ENCODE measurements at places on chromosomes 3 and 15. TPM values are rescaled to one million over a fixed set of nuclear protein-coding genes. Genes with fewer than 3 reads are reported as not detected.

DNA sequence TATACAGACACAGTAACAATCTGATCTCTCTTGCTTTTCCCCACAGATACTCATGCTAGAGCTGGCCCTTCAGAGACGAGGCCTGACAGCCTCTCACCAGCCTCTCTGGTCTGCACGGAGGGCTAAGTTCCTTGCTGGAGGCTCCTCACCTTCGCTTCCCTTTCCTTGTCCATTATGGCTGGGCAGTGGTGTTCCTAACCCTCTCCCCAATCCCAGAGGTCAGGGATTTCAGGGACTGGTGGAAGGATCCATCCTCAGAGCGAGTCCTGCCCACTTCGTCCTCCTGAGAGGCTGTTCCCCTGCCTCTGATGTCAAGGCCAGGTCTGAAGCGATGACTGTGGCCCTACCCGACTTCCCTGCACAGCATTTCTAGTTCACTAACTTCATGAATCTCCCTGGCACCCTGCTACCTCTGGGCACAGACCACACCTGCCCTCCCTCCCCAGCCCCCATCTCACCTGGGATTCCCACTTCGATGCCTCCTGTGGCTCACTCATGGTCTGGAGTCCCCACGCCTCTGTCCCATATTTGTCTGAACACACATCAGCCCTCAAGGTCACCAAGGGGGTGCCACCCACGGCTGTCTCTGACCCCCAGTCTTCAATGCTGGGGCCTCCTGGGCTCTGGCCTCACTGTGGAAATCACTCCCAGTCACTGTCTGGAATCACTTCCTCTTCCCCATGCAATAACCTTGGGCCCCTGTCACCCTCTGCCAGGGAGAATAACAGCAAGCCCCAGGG lies 124.9 kb upstream of the PRR20G start:
- no peak for DNase-seq

GRCh38 chr3:151213881-151214280 lies 10.9 kb upstream of the GPR171 start:
- no peak for DNase-seq

ABI3BP gene
- 46.8 TPM for total RNA-seq

DNA sequence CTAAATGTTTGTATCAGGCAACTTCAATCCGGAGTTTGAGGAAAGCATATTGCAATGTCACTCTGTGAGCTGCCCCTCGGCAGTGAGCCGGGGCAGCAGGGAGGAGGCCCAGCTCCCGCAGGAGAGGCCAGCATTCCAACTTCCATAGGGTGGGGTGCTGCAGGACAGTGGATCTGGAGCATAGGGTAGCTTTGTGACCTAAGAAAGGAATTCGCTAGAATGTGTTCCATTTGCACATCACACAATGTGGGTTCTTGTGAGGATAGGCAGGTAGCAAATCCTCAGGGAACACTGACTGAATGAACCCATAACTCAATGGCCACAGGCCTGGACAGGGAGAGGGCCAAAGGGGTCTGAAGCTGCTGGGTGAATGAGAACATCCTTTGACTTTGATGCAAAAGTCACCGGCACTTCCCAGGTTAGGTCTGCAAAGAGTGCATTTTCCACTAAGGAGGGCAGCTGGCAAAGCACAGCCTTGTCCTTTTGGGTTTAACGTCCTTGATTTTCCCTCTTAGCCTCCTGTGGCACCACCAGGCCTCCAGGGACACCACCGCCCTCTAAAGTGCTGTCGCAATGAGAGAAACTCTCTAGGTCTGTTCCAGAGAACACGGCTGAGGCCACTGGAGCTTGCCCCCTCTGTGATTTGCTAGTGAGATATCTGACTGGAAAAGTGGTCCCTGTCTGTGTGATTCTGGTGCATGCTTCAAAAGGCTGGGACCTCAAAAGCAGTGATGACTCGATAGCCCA lies 36.2 kb downstream of the GABRB3 start:
- no peak for DNase-seq

RTP4 gene
- total RNA-seq: 0.63 TPM

DNA sequence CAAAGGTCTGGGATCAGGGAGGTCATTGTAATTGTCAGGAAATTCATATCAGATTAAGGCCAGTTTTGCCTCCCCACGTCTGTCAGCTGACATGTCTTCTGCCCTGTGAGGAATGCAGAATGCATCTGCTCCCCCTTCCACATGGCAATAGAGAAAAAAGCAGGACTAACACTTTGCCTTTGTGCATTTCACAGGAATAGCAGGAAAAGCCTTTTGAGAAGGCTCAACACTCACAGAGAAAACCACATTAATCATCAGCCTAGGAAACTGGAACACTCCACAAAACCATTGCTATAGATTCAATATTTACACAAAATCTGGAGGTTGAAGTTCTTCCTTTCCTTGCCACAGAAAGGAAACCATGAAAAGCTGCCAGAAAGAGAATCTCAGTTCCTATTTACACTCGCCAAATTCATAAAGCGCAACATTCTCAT lies 165.2 kb upstream of the HES1 start:
- DNase-seq: no peak

GRCh38 chr3:179871782-179872181 lies 165.0 kb downstream of the PEX5L start:
- no peak for DNase-seq

GRCh38 chr3:133963657-133964396 lies 65.9 kb downstream of the SLCO2A1 start:
- DNase-seq: no peak

- no peak for DNase-seq
These were observed 89.5 kb downstream of the CD200R1L start for GRCh38 chr3:112757197-112757596.

DNA sequence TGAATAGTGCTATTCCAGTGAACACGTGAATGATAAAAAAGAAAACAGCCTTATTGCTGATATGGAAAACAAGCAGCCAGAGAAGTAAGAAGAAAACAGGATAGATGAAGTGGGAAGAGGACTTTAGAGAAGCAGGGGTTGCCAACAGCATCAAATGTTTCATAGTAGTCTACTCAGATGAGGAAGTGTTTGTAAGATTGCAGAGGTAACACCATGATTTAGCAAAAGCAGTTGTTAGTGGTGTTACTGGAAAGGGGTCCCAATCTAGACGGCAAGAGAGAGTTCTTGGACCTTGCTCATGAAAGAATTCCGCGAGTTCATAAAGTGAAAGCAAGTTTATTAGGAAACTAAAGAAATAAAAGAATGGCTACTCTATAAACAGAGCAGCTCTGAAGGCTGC lies 108.8 kb upstream of the MCTP2 start:
- DNase-seq: no peak

- no peak for DNase-seq
These were observed 16.7 kb downstream of the WDR48 start for GRCh38 chr3:39068556-39068955.

GRCh38 chr3:111874177-111874820 lies 15.2 kb downstream of the PHLDB2 start:
- DNase-seq: no peak

DNA sequence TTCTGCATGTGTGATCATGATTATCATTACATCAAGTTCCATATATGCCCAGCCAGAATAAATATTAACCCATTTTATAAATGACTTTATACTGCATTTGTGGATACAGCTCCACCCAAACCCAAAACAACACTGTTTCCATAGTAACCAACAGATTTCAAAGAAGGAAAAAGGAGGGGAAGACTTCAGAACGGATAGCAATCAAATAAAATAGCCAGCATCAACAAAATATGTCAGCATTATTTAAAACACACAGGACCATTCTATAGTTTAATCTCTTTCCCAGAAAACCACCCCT lies 114.4 kb downstream of the FOXP1 start:
- no peak for DNase-seq

CD86 gene
- total RNA-seq: 18.0 TPM

- DNase-seq: no peak
These were observed 298.9 kb downstream of the RPLP1 start for GRCh38 chr15:69751566-69751965.

GRCh38 chr3:31356941-31357340 lies 175.8 kb upstream of the STT3B start:
- DNase-seq: no peak

SCN11A gene
- total RNA-seq: not detected

DNA sequence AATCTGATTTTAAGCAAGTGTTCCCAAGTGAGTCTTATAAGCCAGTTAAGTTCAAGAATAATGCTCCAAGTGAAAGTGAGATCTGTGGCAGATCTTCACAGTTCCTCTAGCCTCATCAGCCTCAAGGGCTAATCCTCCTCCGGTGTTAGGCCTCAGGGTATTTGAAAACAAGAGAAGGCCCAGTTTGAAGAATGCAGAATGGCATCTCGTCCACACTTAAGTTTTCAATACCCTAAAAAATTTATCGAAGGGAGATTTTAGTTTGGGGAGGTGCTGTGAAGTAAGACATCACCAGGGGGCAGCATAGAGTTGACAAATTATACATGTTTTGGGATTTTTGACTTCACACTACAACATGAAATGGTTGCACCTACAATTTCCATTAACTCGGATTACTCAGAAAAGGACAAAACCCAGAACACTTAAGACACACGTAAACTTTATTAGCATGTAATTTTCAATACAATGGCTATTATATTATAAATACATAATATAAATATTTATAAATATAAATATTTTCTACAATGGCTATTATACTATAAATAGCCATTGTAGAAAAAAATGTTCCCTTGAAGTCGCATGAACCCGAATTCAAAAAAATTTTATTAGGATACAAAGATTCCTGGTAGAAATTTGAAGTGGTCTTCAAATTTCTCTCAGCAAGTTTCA lies 2.3 kb upstream of the TMEM266 start:
- DNase-seq: no peak

DNA sequence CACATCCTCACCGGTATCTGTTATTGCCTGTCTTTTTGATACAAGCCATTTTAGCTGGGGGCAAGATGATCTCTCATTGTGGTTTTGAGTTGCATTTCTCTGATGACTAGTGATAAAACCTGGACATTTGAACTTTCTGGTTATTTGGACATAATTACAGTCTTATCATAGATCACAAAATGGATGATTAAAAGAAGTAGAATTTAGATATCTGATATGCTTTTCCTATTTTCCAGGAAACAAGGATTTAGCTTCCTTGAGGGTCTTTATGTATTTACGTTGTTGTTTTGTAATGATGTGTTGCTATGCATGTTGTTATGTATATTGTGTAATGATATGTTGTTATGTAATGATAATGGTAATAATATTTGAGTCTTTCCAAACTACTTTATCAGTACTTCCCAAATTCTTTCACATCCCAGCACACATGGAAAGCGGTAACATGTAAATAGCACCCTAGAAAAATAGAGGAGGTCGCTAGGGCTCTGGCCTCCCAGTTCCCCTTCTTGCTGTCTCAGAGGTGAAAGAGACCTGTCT lies 53.8 kb downstream of the GJD2 start:
- no peak for DNase-seq

DNA sequence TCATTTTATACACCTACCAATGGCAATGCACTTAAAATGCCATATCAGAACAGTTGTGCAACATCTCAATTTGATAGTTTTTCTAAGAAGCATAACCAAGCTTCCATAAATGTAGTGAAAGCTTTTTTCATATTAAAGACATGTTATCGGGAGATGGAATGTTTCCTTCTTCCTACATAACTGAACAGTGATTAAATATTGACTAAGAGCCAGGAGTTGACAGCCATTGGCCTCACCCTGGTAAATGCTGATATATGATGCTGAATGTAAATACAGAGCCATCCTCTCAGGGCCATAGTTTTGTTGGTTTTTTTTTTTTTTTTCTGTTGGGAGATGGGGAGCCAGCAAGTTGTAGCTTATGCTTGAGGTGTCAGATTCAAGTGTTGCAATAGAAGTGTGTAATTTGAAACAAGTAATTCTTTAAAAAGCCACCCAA lies 203.3 kb upstream of the IL12A start:
- no peak for DNase-seq

UPK1B gene
- total RNA-seq: 1.8 TPM

GRCh38 chr3:127975153-127976029 lies 60.4 kb downstream of the KBTBD12 start:
- DNase-seq: no peak

GRCh38 chr3:67437090-67437489 lies 217.3 kb downstream of the SUCLG2 start:
- DNase-seq: no peak

DNA sequence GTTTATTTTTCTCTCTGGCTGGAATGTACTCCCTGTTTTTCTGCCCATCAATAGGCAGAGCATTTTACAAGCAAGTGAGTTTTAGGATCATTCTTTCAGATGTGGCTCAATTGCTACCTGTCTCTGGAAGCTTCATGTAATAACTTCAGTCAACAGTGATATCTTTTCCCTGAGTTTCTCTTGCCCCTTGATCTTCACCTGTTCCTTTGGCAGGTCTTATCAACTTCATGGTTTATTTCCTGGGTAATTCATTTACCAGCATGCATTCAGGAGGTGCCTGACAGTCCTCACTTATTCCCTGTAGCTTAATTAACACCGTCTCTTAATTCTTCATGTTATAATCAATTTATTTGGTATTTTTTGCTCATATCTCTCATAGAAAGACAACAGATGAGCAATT lies 184.8 kb upstream of the CTDSPL start:
- DNase-seq: no peak

SLC22A14 gene
- not detected for total RNA-seq

DNA sequence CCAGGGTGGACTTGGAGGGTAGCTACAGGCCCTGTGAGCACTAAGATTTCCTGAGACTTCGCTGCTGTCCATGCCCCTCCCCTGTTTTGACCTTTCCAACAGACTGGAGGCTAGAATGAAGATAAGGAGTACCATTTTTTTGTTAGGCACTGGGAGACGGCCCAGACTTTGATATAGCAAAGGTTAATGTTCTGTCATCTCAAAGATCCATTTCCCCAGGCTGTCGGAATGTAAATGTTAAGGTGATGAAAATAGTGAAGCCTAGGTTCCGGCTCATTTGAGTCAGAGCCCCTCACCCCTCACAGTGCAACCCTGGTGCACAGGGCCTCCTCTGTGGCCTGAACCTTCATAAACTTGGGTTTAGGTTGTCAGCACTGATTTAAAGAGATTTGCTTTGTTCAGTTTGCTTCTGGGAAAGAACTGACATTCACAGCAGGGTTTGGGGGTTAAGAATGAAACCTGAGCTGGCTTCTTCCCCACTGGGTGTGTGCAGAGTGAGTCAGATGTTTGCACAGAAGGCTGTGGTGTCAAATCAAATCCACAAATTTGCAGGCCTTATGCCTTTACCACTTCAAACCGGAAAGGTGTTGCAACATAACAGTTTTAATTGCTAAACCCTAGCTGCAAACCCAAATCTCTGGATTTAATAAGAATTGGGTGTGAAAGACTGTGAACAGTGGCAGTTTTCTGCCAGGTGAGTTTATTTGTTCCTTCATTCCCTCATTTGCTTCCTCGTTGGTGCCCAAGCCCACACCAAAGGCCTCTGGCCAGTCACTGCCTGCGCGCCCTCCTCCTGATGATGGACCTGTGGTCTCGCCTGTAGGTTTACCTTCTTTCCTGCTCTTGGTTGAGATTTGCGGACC lies 20.6 kb upstream of the KCTD6 start:
- no peak for DNase-seq

ANKDD1A gene
- total RNA-seq: 27.5 TPM

DNA sequence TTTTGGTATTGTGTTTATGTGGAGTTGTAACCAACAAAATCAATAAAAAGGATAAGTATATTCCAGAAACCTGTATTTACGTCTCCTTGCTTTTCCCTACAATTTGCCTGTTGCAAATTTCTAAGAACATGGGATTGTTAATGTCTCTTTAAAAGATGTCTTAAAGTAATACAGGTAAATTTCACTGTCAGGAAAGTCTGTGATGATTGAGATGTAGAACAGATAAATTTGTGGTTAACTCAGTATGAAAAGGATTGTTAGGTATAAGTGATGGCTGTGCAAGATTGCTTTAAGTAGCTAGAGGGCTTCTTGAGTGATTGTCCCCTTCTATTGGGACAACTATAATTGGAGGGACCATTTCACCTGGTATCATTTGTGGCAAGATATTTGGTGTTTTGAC lies 6.8 kb downstream of the PTPRG start:
- no peak for DNase-seq

Data from thoracic aorta (tissue), 2 donors.